ENCODE measurements at places on chromosomes 11 and 22.

DNA sequence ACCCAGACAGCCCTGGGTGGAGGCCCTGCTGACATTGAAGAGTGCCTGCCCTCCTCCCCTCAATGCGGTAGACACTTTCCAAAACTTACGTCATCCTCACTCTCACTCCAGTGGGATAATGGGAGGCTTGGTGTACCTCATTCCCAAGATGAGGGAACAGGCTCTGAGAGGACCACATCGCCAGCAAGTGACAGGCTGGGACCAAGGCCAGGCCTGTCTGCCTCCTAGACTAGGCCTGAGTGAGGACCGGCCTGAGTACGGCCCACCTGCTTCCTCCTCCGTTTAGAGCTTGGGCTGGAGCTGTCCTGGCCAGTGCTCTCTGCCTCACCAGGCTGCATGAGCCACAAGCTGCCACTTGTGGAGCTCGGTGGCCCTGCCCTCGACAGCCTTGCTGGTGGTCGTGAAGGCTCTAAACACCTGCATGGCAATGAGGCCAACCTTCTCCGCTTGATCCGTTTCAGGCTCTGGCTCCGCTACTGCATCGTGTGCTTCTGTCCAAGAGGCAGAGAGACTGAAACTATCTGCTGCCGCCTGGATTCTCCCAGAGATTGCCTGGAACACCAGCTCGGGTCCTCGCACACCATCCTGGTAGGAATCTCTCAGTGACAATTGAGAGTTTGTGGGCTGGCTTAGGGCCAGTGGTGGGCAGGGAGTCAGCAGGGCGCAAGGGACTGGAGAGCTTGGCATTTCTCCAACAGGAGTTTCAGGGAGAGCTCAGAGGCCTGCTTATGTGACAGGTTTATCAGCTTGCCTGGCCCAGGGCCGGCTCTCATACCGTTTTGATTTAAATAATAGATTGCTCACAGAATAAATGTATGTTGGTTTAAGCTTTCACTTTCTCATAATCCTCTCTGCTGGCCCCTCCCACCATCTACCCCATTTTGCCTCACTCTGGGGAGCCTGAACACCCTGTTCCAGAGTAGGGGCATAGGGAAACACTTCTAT is 9.4 kb downstream of the LRRC75B start:
- no peak for DNase-seq

- no peak for DNase-seq
These were observed 87.2 kb upstream of the NAV2 start for GRCh38 chr11:19625438-19625837.

DNA sequence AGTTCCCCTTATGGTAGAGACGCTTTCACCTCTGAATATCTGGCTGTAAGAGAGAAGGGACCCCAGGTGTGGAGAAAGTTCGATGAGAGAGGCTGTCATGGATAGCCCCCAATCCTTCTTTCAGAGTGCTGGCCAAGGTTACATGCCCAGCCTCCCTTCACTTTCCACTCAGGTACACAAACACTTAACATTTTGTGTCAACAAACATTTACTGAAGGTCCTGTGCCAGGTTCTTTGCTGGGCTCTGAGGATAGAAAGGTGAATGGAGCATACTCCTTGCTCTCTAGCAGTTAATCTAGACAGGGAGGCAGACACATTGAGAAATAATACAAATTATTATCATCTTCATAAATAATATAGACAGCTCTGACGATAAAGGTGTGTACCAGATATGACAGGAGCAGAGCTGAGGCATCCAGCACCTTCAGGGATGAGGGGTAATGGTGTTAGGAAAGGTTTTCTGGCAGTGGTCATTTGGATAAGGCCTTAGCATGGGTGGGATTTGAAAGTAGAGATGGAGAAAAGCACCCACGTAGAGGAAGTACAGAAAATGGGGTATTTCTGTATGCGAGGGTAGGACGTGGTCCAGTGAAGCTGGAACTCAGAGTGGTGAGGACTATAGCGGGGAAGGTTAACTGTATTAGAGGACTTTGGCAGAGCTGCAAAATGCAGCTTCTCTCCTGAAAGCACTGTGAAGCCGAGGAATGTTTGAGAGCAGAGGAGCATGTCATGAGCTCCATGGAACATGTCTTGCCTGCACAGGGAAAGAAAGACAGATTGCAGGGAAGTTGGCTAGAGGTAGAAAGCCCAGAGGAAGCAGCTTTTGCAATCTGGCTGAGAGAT is 19.6 kb downstream of the PPFIBP2 start:
- no peak for DNase-seq

DNA sequence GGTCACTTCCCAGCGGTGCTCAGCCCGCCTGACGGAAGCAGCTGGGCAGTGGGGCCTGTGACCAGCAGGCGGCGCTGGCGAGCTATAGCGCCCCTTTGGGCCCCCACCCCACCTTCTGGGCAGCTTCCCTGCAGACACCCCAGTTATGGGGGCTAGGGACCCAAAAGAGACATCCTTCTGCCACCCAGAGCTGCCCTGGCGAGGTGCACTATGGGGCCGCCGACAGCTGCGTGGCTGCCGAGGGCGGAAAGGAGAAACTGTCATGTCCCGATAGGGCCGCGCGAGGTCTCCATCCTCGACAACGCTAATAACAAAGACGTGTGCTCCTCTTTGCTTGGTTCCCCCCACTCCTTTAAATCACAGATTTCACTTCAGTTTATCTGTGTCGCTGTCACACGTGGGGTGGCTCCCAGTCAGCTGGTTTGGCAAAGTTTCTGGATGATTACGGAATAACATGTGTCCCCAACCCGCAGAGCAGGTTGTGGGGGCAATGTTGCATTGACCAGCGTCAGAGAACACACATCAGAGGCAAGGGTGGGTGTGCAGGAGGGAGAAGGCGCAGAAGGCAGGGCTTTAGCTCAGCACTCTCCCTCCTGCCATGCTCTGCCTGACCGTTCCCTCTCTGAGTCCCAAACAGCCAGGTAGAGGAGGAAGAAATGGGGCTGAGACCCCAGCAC is 673 bp upstream of the MYO7A start:
- DNase-seq, result no peak

- DNase-seq, result no peak
These were observed 82.8 kb downstream of the FLI1 start for GRCh38 chr11:128776424-128777284.
